ENCODE measurements at places on chromosomes 3 and 15.

DNA sequence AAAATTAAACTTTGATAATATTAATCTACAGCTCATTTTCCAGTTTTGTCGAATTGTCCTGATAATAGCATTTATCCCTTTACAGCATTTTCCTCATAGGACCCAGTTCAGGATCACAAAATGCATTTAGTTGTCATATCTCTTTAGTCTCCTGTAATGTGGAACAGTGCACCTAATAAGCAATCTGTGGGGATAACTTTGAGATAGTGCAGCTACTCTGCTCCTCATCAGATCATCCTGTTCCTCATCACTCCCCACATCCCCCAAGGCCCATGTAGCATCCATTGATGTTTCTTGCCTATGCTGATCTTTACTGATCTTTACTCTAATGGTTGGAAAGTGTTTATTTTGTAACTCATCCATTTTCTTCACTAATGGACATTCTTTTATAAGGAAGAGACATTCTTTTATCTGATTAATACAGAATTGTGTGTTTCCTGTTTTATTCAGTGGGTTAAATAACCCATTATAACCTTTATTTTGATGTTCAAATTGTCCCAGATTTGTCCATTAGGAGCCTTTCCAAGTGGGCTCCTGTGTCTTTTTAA, 7.5 kb downstream of the RNF111 start:
- no peak for DNase-seq

- DNase-seq: no peak
Measured at GRCh38 chr3:18531662-18532061, 106.5 kb upstream of the SATB1 start.

GRCh38 chr3:9820946-9821345, 10.9 kb downstream of the TTLL3 start:
- no peak for DNase-seq

- DNase-seq: no peak
Measured at GRCh38 chr15:32819448-32819847, 101.6 kb downstream of the GREM1 start.

DNA sequence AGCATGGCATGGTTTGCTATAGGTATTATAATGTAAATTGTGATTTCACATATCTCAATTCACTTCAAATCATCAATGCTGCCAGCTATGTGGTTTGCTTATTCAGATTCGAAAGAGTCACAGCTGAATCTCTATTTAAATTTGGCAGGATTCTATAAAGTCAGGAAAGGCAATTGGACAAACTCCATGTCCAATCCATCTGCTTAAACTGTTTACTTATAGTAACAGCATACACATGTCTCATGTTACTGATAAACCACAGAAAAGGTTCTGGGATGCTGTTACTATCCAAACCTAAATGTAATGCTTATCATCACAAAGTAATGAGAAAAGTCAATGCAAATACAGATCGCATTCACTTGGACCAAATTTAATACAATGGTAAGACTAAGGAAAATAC, 229.7 kb downstream of the ISL2 start:
- no peak for DNase-seq

GRCh38 chr15:68852461-68852860, 31.8 kb upstream of the ANP32A start:
- DNase-seq: no peak

- DNase-seq: no peak
Measured at GRCh38 chr15:57398336-57398735, 22.0 kb downstream of the CGNL1 start.

DNA sequence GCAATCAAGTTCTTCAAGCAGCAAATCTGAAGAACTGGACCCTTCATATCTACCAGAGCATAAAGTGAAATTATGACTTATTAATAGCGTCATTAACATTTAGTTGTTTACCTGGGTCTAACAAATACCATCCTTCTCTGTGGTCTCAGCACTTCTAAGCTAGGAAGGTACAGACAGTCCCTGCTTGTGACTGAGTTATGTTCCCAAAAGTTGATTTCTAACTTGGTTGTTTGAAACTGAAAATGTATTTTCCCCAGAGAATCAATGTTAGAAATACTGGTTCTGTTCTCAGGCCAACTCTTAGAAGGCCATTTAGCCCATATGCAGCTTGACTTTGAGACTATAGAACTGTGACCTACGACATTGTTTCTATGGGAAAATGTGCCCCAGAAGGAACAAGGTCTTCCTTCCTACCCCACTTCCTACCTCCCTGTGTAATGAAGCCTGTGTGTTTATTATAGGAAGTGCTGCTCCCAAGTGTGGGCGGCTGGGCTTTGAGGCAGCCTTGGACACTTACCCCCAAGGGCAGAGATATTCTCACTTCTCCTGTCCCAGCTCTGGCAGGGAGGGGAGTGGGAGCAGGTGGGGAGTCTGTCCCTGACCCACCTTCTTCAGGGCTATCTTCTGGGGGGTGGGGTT, 12.2 kb upstream of the MAPK6 start:
- no peak for DNase-seq

GRCh38 chr3:48970586-48970985, 19.5 kb upstream of the P4HTM start:
- DNase-seq: no peak

DNA sequence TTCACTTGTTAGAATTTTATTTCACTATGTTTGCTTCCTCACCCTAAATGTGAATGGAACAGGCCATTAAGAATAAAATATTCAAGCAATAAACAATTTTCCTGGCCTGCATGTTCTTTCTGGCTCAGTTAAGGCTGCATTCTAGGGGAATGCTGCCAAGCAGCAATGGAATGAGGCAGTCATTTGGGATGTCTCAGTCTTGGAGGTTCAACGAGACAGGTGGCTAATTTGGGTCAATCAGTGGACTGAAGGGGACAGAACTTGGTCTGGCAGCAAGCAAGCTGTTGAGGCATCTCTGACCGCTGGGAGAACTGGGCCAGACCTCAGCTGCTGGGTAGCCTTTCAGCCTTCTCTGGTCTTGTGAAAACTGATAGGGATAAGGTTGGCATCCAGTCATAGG, 241.6 kb downstream of the NLGN1 start:
- DNase-seq: no peak

- no peak for DNase-seq
Measured at GRCh38 chr3:23435318-23435717, 232.2 kb downstream of the UBE2E2 start.

- no peak for DNase-seq
Measured at GRCh38 chr15:60235951-60236710, 161.7 kb downstream of the ANXA2 start.

- no peak for DNase-seq
Measured at GRCh38 chr3:106957029-106957428, 420.2 kb upstream of the CCDC54 start.

- no peak for DNase-seq
Measured at GRCh38 chr3:25870452-25870851, 80.6 kb downstream of the OXSM start.

- DNase-seq: no peak
Measured at GRCh38 chr3:190556351-190556750, 42.5 kb downstream of the IL1RAP start.

DNA sequence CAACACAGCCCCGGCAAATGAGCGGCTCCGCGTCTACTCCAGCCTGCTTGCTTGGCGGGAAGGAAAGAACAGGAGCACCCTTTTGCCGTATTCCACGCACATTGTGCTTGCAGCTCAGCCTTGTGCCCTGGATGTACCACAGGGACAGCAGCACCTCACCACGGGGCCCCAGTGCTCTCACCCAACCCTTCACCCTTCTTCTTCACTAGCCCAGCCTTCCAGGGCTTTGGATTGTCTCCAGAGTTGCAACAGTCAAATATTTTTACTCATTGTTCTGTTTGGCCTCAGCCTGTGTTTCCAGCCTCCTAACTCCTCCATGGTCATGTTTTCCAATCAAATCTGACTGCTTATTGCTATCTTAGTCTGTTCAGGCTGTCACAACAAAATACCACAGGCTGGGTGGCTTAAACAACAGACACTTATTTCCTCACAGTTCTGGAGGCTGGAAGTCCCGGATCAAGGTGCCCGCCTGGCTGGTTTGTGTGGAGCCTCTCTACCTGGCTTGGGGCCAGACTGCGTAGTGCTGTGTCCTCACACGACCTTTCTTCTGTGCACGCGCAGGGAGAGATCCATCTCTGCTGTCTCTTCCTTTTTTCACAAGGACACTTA, 79.2 kb upstream of the ABHD17C start:
- no peak for DNase-seq

GRCh38 chr15:90459368-90459767, 70.4 kb upstream of the CRTC3 start:
- DNase-seq: no peak
